NCI-H526 (cell line): ENCODE measurements at places on chromosomes 1 and 21.

GRCh38 chr1:2479618-2480017 lies 3.5 kb downstream of the PLCH2 start:
- DNase-seq: no peak

GRCh38 chr1:77394166-77394565 lies 112.3 kb downstream of the AK5 start:
- DNase-seq: no peak

- DNase-seq: no peak
Observed at GRCh38 chr1:36559061-36559460, 76.3 kb upstream of the CSF3R start.

DNA sequence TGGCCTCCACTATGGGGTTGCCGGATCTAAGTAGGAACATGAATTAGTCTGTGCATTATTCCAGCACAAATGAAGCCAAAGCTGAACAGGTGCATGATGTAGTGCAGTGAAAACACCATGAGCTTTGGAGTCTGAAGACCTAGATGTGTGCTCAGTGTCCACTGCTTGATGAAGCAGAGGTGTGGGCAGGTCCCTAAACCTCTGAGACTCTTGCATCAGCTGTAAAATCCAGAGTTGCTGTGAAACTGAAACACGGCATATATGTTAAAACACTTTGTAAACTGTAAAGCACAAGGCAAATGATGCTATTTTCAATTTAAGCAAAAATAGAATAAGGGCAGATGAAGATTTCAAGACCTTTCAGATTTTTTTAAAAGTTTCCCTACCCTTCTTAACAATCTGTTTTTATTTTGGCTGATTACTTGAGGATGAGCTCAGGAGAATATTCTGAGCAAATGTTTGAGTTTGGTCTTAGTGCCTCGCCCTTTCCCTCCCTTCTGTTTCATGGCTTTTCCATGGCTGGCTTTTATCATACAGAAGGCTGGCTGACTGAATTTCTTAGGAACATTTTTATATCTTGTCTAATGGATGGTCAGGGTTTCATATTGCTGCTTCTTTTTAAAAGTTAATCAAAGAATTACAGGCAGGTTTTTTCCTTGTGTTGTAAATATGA lies 221.8 kb downstream of the NTNG1 start:
- no peak for DNase-seq

- DNase-seq: no peak
Observed at GRCh38 chr21:17066006-17066405, 446.8 kb upstream of the CXADR start.

DNA sequence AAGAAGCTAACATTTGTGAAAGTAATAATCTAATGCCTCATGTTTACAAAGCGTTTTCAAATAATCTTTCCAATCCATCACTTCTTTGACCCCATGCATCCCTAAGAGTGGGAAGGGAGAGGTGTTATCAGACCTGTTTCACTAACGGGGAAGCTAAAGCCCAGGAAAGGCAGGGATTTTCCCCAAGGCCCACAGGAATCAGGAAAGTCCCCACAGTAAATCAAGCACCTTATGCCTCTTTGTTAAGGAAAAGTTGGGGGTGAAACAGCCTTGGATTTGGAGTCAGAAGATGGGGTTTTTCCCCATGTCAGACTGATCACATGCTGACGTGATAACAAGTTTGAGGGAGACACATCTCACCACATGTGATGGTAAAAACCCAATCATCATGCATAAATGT lies 20.0 kb upstream of the ANGPTL7 start:
- DNase-seq: no peak

- DNase-seq: no peak
Observed at GRCh38 chr1:200184196-200184595, 156.7 kb downstream of the NR5A2 start.
